ENCODE measurements at places on chromosomes 3 and 15. TPM values are rescaled to one million over a fixed set of nuclear protein-coding genes. Genes with fewer than 3 reads are reported as not detected.

DNA sequence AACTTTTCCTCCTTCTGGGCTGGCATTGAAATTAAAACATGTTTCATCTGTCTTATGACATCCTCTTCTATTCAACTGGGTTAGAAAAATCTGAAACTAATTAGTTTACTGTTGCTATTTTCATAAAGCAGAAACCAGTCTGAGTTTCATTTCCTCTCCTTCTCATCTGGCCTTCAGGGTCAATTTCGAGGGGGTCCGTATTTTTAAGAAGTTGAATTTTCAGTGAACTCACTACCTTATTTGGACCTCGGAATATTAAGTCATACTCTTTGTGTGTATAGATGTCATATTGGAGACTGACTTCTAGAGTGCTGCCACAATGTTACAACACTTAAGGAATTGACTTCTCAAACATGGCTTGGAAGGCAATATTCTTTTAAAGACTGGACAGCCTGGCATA, 485.9 kb downstream of the SQOR start:
- no peaks in the 10 kb centered on the region for H3K4me1 ChIP-seq
- H3K4me3 ChIP-seq: no peak overlapping the region
- no peak for DNase-seq
- H3K27ac ChIP-seq: no peak overlapping the region

DNA sequence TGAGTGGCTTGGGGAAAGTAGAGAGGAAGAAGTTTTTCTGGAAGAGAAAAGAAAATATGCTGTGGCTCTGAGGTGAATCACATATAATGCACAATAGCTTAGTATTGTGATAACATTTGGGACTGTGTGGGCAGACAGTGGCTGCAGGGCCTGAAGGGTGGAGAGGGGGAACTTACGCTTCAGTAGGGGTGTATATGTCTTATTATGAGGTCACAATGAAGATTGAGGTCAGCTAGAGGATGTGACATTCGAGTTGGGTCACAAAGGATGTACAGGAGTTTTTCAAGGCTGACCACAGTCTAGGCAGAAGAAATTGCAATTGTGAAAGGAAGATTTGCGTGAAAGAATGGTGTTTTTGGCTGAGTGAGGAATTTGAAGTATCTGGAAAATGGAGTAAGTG, 414.8 kb downstream of the LPP start:
- H3K27ac ChIP-seq: no peak overlapping the region
- H3K27me3 ChIP-seq: no peaks in the 10 kb centered on the region

Gene ITIH1
- total RNA-seq: 0.98 TPM

GRCh38 chr15:44319385-44319784, 30.9 kb downstream of the GOLM2 start:
- no peak for DNase-seq
- no peaks in the 10 kb centered on the region for H3K27me3 ChIP-seq
- no peaks in the 10 kb centered on the region for H3K36me3 ChIP-seq

DNA sequence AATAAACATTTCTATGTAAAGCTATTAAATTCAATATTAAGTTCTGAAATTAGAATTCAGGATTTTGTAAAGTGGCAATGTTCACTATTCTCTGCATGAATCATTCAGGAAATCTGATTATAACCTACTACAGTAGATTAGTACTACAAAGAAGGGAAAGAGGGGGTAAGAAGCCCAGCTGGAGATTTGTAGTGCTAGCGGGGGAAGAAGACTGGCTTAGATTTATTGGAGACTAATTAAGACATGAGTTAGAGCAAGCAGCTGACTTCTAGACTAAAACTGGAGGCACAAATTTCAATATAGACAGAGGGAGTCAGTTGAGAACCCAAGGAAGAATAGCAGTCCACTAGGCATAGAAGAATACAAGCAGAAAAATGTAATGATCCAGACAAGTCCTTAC, 55.8 kb upstream of the SETMAR start:
- H3K36me3 ChIP-seq: no peaks in the 10 kb centered on the region
- H3K4me3 ChIP-seq: no peak overlapping the region
- no peak overlapping the region for H3K27ac ChIP-seq
- H3K4me1 ChIP-seq: no peaks in the 10 kb centered on the region

- H3K27me3 ChIP-seq: no peaks in the 10 kb centered on the region
- H3K4me1 ChIP-seq: no peaks in the 10 kb centered on the region
- H3K27ac ChIP-seq: peak overlapping the region; percentile 5
- no peak for DNase-seq
- H3K4me3 ChIP-seq: no peak overlapping the region
Measured at GRCh38 chr15:49675041-49675440, 54.2 kb downstream of the DTWD1 start.

GRCh38 chr3:40477666-40478065, 744 bp downstream of the ZNF619 start:
- H3K27me3 ChIP-seq: no peaks in the 10 kb centered on the region
- DNase-seq: no peak
- H3K4me3 ChIP-seq: peak overlapping the region; percentile 75
- peaks cover 6% of the 10 kb centered on the region for H3K36me3 ChIP-seq
- peak overlapping the region; percentile 70 for H3K27ac ChIP-seq

- H3K4me3 ChIP-seq: no peak overlapping the region
- DNase-seq: no peak
- no peaks in the 10 kb centered on the region for H3K4me1 ChIP-seq
Measured at GRCh38 chr3:15490158-15490557, 31.3 kb downstream of the COLQ start.

GRCh38 chr15:86236356-86237110, 156.9 kb downstream of the AGBL1 start:
- no peak overlapping the region for H3K27ac ChIP-seq
- H3K36me3 ChIP-seq: no peaks in the 10 kb centered on the region
- H3K4me1 ChIP-seq: no peaks in the 10 kb centered on the region

Gene PRICKLE2
- total RNA-seq: 39.3 TPM

- H3K4me1 ChIP-seq: no peaks in the 10 kb centered on the region
- no peaks in the 10 kb centered on the region for H3K36me3 ChIP-seq
- no peak overlapping the region for H3K4me3 ChIP-seq
- H3K27me3 ChIP-seq: no peaks in the 10 kb centered on the region
- no peak for DNase-seq
Measured at GRCh38 chr3:187974871-187975271, 179.1 kb upstream of the LPP start.

- no peak overlapping the region for H3K27ac ChIP-seq
- no peak overlapping the region for H3K4me3 ChIP-seq
- no peaks in the 10 kb centered on the region for H3K27me3 ChIP-seq
- H3K4me1 ChIP-seq: peaks cover 54% of the 10 kb centered on the region
- DNase-seq: no peak
Measured at GRCh38 chr3:41684797-41685735, 276.8 kb downstream of the ULK4 start.

GRCh38 chr3:165383381-165383780, 187.2 kb upstream of the SLITRK3 start:
- H3K36me3 ChIP-seq: no peaks in the 10 kb centered on the region
- no peak overlapping the region for H3K27ac ChIP-seq
- no peaks in the 10 kb centered on the region for H3K4me1 ChIP-seq
- no peak overlapping the region for H3K4me3 ChIP-seq

Gene MORC1
- total RNA-seq: not detected

DNA sequence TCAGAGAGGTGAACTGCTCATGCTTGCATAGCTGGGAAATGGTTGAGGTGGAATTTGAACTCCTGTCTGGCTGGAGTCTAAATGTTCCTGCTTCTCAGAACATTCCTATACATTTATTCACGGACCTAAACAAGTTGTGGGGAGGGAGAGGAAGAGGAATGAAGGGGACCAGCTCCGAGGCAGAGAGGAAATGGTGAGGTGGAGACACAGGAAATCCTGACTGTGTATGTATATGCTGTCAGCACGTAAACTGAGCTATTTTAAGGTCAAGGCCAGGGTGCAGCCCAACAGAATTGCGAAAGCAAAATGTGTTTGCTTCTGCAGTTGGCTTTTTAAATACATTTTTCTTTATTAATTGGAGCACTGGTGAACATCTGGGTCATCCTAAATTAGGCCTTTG, 74.1 kb upstream of the POMGNT2 start:
- H3K36me3 ChIP-seq: no peaks in the 10 kb centered on the region
- peak; percentile 16 for DNase-seq
- H3K4me3 ChIP-seq: no peak overlapping the region
- no peaks in the 10 kb centered on the region for H3K27me3 ChIP-seq

Gene ERICH6
- total RNA-seq: not detected

Gene LYZL4
- not detected for total RNA-seq

GRCh38 chr3:99962703-99963102, 145.0 kb downstream of the CMSS1 start:
- peak overlapping the region; percentile 17 for H3K27ac ChIP-seq
- DNase-seq: no peak
- no peaks in the 10 kb centered on the region for H3K36me3 ChIP-seq
- H3K27me3 ChIP-seq: no peaks in the 10 kb centered on the region
- H3K4me3 ChIP-seq: no peak overlapping the region

Gene CLDN16
- 0.49 TPM for total RNA-seq

Gene HCN4
- 0.25 TPM for total RNA-seq

GRCh38 chr3:20984594-20985205, 766.3 kb downstream of the ZNF385D start:
- H3K27me3 ChIP-seq: no peaks in the 10 kb centered on the region
- H3K4me1 ChIP-seq: no peaks in the 10 kb centered on the region
- no peaks in the 10 kb centered on the region for H3K36me3 ChIP-seq
- no peak overlapping the region for H3K27ac ChIP-seq
